Brain microvascular endothelial cell (primary cell): ENCODE measurements at places on chromosomes 11 and 22.

GRCh38 chr22:46462726-46463371 is 74.6 kb downstream of the CELSR1 start:
- peak; percentile 45 for DNase-seq

DNA sequence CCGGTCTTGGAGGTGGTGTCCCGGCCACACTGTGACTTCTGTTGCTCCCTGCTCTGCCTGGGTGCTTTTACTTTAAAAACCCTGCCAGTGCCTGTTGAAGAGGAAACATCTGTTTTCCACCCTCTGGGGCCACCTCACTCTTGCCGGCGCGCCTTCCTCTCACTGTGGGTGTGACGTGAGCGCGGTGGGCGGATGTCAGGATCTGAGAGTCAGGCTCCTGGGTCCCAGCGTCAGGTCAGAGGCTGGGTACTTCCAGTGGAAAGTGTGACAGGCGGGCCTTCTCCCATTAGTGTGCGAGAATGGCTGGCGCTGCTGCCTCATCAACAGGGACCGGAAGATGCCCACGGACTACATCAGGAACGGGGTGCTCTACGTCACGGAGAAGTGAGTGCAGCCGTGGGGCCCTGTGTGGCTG is 54.2 kb downstream of the GRAMD4 start:
- DNase-seq = no peak

- DNase-seq = no peak
These were observed 155.4 kb upstream of the ANO5 start for GRCh38 chr11:22037505-22037904.

GRCh38 chr11:113705871-113706655 is at the start of gene TMPRSS5:
Gene TMPRSS5, minus strand, starts transcription at chr11:113706308. Its CDS starts 84 bp downstream, at chr11:113706224.
- DNase-seq = no peak

GRCh38 chr22:31952472-31952871 is 8.1 kb downstream of the YWHAH start:
- DNase-seq = peak; percentile 83

GRCh38 chr11:62671608-62672389 is at the start of the genes LBHD1 and UQCC3:
Gene LBHD1, minus strand, starts transcription at chr11:62672267. Its CDS starts 2,236 bp downstream, at chr11:62670031.
Gene UQCC3, plus strand, starts transcription at chr11:62671673. Its CDS starts 73 bp downstream, at chr11:62671746.
- peak; percentile 77 for DNase-seq

DNA sequence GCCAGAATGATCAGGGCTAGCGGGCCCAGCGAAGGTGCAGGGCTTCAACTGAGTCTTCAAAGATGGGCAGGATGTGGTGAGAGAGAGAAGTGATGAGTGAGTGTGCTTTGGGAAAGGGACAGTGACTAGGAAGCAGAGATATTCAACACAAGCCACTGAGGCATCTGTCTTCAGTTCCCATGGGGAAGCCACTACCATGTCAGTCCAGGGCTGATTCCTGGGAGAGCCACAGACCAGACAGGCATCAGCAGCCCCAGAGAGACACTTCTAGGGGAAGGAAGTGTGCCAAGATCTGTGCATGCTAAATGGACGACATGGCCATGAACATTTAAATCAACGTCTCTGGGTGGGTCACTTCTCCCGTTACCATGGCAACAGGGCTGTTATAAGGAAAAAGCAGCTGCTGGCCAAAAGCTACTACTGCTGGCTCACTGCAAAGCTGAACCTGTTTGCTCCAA is 28.5 kb downstream of the P4HA3 start:
- no peak for DNase-seq

GRCh38 chr11:60672255-60672654 is 27.2 kb upstream of the MS4A8 start:
- DNase-seq = no peak

GRCh38 chr11:29628609-29629008 is 388.2 kb downstream of the KCNA4 start:
- DNase-seq = no peak

GRCh38 chr11:100715165-100715761 is 28.2 kb downstream of the ARHGAP42 start:
- DNase-seq = no peak

GRCh38 chr11:360326-361280 is 8.7 kb upstream of the B4GALNT4 start:
- DNase-seq = no peak

DNA sequence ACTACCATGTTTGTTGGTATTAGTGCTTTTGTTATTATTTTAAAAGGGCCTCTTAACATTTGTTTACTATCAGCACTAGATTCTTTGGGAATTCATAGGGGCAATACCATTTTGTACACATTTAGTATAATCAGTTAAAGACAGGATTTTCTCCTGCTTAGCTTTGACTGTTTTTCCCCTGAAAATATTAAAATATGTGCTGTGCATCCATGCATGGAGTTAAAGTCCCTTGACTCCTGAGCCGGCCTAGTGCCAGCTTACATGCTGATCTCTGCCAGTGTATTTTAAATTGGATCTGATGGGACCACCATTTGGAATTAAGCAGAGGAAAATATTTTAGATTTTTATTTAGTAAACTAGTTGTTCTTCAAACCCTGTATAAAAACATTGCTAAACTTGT is 161.4 kb downstream of the METTL15 start:
- no peak for DNase-seq
